ENCODE measurements at places on chromosomes 2 and 18. TPM values are rescaled to one million over a fixed set of nuclear protein-coding genes. Genes with fewer than 3 reads are reported as not detected.

DNA sequence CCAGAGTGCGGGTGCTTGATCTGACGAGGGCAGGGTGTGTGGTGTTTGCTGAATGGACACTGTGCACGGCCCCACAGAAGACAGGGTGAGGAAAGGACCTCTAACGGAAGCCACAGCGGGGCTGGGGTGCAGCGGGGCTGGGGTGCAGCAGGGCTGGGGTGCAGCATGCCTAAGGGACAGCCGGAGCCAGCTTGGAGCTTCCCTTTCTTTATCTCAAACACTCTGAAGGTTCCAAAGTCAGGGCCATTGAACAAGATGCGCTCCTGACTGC lies 35.0 kb downstream of the PXDN start:
- peaks cover 5% of the 10 kb centered on the region for H3K4me1 ChIP-seq
- no peak for DNase-seq
- no peak overlapping the region for H3K4me3 ChIP-seq
- H3K27me3 ChIP-seq = peaks cover 8% of the 10 kb centered on the region

- H3K4me3 ChIP-seq = no peak overlapping the region
- peaks cover 15% of the 10 kb centered on the region for H3K27me3 ChIP-seq
- H3K4me1 ChIP-seq = peaks cover 6% of the 10 kb centered on the region
- no peak overlapping the region for H3K27ac ChIP-seq
- DNase-seq = no peak
Measured at GRCh38 chr2:198322275-198322674, 517.9 kb downstream of the PLCL1 start.

DNA sequence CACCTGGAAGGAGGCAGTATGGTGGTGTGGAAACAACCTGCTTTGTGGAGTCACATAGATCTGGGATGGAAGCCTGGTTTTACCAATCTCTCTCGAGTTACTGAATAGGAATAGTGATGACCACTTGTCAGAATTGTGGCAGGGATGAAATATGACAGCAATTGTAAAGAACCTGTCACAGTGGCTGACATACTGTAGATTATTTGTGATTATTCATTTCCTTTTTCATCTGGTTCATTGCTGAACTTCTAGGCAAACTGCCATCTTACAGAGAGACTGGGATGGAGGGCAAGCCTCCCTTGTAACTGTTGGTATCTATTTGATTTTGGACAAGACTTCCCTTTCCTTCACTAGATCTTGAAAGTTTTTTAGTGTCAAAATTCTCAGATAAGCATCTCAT lies 42.0 kb downstream of the FMNL2 start:
- no peaks in the 10 kb centered on the region for H3K36me3 ChIP-seq
- H3K27me3 ChIP-seq = no peaks in the 10 kb centered on the region
- no peak for DNase-seq

- no peak overlapping the region for H3K4me3 ChIP-seq
- peaks cover 29% of the 10 kb centered on the region for H3K36me3 ChIP-seq
- H3K4me1 ChIP-seq = peaks cover 86% of the 10 kb centered on the region
- H3K27me3 ChIP-seq = no peaks in the 10 kb centered on the region
- H3K27ac ChIP-seq = peak overlapping the region; percentile 62
Measured at GRCh38 chr2:224934526-224935188, 107.6 kb downstream of the DOCK10 start.

GRCh38 chr2:65390134-65390533 lies 42.3 kb downstream of the SPRED2 start:
- H3K4me3 ChIP-seq = peak overlapping the region; percentile 73
- H3K36me3 ChIP-seq = no peaks in the 10 kb centered on the region
- peak overlapping the region; percentile 80 for H3K27ac ChIP-seq
- H3K4me1 ChIP-seq = peaks cover 57% of the 10 kb centered on the region
- DNase-seq = peak; percentile 42

DNA sequence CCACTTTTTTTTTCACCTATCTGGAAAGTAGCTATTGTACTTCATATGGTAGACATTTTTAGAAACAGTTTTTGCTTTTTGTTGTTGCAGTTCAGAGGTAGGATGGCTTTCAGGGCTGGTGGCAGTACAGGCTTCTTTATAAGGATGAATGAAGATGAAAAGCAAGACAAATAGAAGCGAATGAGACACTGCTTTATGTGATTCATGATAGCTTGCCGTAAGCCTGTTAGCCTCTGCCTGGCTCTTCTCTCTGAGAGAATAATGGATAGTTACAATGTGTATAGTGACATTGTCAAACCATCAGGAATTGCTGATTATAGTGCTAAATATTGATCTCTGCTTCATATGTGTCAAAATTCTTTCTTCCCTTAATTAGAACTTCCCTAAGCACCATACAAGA lies 173.7 kb downstream of the NR4A2 start:
- no peaks in the 10 kb centered on the region for H3K27me3 ChIP-seq
- no peak overlapping the region for H3K27ac ChIP-seq
- DNase-seq = no peak
- no peaks in the 10 kb centered on the region for H3K4me1 ChIP-seq
- no peak overlapping the region for H3K4me3 ChIP-seq
- no peaks in the 10 kb centered on the region for H3K36me3 ChIP-seq

DNA sequence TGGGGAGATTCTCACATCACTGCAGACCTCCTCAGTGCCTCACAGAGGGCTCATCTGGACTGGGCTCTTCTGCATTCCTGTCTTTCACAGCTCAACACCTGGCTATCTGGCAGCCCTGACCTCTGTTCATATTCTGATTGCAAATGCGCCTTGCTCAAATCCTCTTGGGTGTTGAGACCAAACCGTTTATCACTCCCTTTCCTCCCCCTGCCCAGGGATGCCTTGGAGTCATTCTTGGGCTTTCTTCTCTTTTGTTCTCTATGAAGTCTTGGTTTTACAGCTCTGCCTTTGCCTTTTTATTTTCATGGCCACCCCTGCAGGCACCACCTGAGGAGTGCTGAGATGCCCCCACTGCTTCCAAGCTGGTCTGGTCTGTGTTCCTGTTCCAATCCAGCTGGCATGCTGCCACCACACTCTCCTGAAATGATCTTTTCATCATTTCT lies 26.3 kb downstream of the TUBB6 start:
- no peak overlapping the region for H3K4me3 ChIP-seq
- peaks cover 64% of the 10 kb centered on the region for H3K36me3 ChIP-seq
- H3K27me3 ChIP-seq = no peaks in the 10 kb centered on the region

GRCh38 chr18:5582849-5583681 lies 39.3 kb upstream of the EPB41L3 start:
- H3K36me3 ChIP-seq = no peaks in the 10 kb centered on the region
- H3K27ac ChIP-seq = no peak overlapping the region
- no peaks in the 10 kb centered on the region for H3K27me3 ChIP-seq
- DNase-seq = no peak

DNA sequence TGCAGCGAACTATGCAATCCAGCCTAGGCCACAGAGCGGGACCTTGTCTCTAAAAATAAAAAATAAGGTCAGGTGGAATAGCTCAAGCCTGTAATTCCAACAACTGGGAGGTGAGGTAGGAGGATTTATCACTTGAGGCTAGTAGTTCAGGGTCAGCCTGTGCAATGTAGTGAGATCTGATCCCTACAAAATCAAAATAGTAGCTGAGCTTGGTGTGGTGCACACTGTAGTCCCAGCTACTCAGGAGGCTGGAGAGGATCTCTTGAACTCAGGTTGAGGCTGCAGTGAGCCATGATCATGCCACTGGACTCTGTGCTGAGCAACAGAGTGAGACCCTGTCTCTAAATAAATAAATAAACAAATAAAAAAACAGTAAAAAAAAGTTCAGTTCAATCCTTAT lies 5.7 kb downstream of the MBD5 start:
- no peaks in the 10 kb centered on the region for H3K27me3 ChIP-seq
- DNase-seq = no peak
- peaks cover 10% of the 10 kb centered on the region for H3K36me3 ChIP-seq

DNA sequence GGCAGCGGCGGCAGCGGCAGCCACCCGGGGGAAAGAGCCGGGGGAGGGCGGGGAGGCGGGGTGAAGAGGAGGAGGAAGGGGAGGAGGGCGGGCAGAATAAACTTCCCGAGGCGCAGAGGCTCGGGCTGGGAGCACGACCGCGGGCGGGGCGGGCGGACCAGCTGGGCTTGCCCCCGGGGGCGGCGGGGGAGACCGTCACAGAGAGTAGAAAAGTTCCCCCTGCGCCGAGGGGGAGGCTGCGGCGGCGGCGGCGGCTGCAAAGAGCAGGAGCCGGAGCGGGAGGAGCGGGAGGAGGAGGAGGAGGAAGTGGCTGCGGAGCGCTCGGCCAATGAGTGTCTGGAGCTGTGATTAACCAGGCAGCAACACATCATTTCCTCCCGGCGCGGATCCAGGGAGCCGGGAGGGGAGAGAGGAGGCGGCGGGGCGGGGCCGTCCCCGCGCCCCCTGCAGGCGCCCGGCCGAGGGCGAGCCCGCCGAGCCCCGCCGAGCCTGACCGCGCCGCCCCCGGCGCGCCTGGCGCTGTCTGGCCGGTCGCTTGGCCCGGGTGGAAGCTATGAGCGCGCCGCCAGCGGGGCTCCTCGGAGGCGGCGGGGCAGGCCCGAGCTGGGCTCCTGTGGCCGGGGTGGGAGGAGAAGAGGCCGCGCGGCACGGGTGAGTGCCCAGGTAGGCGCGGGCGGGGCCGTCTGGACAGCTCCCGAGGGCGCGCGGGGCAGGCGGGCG lies at the start of gene ACVR1:
Gene ACVR1 (minus strand): TSS at position 265 of the 720 bp plus-strand sequence. CDS start 76,837 bp downstream, outside the sequence.
- DNase-seq = peak; percentile 76
- H3K36me3 ChIP-seq = peaks cover 4% of the 10 kb centered on the region

EFR3B gene
- total RNA-seq = 0.07 TPM

All from activated B cell treated with CpG ODN at 0.5 μM for 24 hours (primary cell).